NCI-H2171 (cell line): ENCODE measurements at places on chromosomes 16 and 17.

DNA sequence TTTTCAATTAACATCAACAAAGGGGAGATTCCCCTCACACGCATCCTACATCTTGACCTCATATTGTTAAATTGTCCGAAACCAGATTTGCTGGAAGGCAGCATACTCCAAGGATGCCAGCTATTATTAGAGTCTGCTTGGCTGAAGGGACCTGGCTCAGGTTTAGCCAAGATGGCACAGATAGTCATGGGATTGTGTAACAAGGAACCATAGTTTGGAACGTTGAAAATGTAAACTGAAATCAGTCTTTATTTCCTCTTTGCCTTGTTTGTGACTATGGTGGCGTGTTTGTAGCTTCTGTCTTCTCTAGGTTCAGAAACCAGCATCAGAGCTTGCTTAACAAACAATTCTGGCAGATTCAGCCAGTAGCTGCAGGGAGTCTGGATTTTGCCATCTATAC is 5.9 kb downstream of the ARSG start:
- DNase-seq: no peak

DNA sequence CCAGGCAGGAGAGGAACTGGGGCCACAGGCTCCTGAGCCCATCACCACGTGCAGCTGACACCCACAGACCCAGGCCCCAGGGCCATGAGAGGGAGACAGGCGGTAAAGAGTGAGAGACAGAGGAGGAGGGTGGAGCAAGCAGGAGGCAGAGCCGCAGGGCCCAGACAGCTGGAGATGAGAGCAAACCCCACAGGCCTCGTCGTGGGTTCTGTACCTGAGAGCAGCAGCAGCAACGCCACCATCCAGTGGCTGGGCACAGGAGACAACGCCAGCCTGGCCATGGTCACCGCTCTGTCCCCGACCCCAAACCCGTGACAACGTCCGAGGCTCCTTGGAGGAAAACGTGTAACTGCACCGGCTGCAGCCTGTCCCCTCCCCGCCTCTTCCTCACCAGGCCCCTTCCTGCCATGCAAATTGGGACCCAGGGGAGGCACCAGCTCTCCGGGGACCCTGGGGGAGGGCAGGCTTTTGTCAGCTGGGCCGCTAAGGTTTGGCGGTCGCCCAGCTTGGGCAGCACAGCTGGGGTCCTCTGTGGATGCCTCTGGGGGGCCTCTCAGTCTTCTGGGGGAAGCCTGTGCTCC is at the start of gene CD79B:
Gene CD79B, minus strand, starts transcription at position 351 of the 581 bp plus-strand sequence. Its CDS starts 70 bp downstream, at position 281.
- DNase-seq: no peak

DNA sequence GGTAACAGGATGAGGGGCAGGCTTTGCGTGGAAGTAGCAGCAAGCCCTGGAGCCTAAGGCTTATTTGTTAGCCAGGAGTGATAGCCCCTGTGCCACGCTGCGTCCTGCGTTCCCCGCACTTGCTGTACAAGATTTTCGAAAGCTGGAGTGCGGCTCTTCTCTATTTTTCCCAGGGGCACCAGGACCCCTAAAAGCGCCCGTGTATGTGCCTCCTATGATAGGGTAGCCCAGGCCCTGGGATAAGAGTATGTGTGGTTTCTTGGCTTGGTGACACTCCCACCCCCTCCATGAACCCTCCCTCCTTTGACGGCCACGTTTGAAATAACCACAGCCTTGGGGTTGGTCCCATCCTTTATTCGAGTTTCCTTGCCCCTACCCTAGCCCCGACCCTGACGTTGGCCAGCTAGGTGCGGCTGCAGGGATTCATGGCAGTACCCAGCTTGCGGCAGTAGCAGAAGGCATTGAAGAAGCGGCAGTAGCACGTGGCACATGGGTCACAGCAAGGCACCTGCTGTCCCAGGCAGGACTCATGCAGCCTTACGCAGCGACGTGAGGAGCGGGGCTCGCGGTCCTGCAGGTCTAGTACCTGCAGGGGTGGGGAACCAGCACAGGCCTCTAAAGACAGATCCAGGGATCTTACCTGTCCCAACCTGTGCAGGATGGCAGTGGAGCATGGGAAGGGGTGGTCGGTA is 968 bp downstream of the AGRP start:
- DNase-seq: no peak

GRCh38 chr16:9843424-9844018 is 338.7 kb downstream of the GRIN2A start:
- no peak for DNase-seq

- DNase-seq: no peak
These were observed 585 bp upstream of the KRT36 start for GRCh38 chr17:41490000-41490990.

- DNase-seq: no peak
These were observed 12.3 kb downstream of the FOXF1 start for GRCh38 chr16:86522634-86523033.

DNA sequence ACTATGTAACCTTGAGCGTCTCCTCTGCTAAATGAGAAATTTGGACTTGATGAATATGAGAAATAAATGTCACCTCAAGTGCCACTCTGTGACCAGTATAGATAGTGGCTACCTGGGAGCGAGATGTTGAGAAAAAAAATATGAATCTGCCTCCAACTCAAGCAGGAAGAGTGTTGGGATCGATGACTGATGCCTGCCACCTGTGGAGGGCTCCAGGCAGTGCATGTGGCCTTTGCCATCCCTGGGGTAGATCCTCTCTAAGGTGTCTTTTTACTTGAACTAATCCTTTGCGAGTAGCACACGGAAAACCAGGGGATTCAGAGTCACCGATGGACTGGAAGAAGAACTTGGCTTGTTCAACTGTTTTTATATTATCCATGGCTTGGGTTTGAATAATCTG is 9.4 kb downstream of the CCDC182 start:
- DNase-seq: peak; percentile 3

- DNase-seq: no peak
These were observed 19.3 kb downstream of the PEMT start for GRCh38 chr17:17572010-17572785.

GRCh38 chr17:954431-955164 is 25.0 kb downstream of the NXN start:
- no peak for DNase-seq

DNA sequence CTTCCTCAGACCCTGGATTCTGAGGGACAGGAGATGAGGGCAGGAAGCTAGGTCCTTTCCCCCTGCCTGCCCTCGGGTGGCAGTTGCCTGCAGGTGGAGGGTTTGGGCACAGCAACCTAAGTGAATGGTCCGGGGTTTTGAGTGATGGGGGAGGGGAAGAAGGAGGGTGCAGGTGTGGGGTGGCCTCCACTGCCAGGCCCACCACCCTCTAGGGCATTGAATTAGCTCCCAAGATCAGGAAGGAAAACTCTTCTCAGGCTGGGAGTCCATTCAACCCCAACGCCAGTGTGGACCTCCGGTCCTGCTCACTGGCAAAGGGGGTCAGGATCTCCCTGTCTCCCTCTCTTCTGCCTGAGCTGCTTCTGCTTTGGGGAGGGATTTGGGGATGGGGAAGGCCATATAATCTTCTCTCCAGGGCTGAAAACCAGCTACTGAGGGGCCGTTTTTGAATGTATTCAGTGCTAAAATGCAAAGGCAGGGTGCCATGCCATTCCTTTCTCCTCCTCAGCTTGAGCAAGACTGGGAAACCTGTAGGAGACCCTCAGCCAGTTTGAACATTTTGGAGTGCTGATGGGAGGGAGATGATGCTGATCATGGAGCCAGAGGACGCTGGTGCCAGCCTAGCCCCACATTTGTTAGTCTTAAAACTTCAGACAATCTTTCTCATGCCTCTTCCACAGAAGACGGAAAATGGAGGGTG is 18.8 kb downstream of the GRB7 start:
- DNase-seq: no peak

GRCh38 chr16:30669903-30670824 is 11.9 kb downstream of the FBRS start:
- DNase-seq: no peak

DNA sequence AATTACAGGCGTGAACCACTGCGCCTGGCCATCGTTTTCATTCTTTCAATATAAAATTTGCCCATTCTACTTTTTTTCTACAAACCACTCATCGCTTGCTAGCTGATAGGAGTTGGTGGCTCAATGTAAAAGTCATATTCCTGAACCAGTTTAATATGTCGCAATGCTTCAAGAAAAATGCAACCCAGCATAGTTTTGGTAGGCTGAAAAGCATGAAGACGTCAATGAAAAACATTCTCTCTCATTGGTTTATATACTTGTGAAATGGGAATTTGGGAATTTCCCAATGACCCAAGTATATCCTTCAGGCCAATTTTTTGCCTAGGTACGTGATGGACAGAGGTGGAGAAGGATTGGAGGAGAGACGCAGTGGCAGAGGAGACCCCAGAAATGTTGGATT is 26.9 kb downstream of the USP43 start:
- no peak for DNase-seq

GRCh38 chr17:49783791-49784190 is 4.7 kb upstream of the KAT7 start:
- no peak for DNase-seq

GRCh38 chr17:29619251-29619650 is 3.5 kb downstream of the CORO6 start:
- no peak for DNase-seq
